ENCODE measurements at places on chromosomes 4 and X. TPM values are rescaled to one million over a fixed set of nuclear protein-coding genes. Genes with fewer than 3 reads are reported as not detected.

DNA sequence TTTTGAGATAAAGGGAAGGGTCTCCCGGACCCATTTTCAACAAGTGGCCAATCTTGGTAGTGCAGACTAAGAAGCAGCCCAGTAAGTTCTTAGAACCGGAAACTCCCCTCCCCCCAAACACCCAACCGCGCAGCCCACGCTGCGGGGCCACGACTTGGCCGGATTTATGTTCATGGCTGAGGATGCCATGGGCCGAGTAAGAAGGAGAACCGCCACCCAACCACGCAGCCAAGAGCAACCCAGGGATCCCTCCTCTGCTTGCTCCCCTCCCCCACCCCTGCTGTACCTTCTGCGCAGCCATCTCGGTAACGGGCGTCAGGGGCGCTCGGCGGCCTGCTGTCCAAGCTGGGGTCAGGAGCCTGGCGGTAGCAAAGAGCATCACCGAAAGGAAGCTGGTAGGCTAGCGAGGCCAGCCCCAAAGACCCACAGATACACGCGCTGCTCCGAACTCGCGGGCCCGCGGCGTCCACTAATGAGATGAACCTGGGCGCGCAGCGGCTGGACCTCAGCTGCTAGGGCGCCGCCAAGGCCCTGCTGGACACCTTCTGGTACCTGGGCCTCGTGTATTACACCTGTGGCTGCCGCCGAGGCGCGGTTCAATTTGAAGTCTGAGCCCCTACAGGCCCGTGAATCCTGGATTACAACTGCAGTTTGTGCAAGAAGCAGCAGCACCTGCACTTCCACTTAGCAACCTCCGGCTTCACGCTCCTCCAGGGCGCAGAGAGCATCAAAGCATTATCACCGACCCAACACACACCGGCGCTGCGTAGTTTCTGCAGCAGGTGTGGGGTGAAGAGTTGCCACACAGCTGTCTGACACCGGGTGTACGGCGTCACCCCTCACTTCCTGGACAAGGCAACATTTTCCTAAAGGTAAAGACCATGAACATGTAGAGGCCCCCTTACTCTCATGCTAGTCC, 63.4 kb downstream of the NUDT10 start:
- H3K4me3 ChIP-seq = peak overlapping the region; percentile 84
- no peaks in the 10 kb centered on the region for H3K27me3 ChIP-seq
- H3K36me3 ChIP-seq = peaks cover 4% of the 10 kb centered on the region
- peaks cover 5% of the 10 kb centered on the region for H3K4me1 ChIP-seq

DNA sequence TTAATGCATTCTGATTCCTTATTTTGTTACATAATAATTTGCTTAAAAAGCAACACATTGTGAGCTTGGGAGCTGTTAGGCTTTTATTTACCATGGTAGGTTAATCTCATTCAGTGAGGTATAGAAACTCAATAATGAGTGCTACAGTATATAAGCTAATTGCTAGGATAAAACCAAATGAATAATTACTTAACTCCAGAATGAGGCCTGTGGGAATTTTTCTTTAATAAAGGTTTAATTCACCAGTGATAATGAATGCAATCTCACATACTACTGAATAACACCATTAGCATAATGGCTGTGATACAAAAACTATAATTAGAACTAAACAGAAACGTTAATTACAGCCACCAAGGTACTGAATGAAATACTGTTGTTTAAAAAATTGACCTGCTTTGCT, 326.3 kb downstream of the IQCM start:
- H3K4me1 ChIP-seq = no peaks in the 10 kb centered on the region
- H3K36me3 ChIP-seq = no peaks in the 10 kb centered on the region
- no peak for DNase-seq
- H3K27me3 ChIP-seq = no peaks in the 10 kb centered on the region
- no peak overlapping the region for H3K4me3 ChIP-seq

DNA sequence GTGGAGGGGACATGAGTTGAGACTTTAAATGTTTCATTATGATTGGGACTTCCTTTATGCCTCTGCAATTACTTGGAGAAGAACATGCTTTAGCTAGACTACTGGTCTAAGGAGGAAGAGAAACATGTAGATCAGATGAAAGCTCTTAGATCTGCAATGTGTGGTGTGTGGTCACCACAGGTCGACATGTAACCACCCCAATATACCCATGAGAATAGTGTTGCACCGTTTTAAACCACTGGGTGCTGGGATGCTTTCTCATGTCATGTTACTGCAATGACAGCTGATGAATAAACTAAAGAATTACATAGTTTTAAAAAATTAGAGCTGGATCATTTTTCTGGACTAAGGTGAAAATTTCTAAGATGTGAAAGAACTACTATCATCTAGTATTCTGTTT, 1039.7 kb downstream of the RAPGEF2 start:
- H3K36me3 ChIP-seq = no peaks in the 10 kb centered on the region
- H3K4me3 ChIP-seq = no peak overlapping the region
- H3K27me3 ChIP-seq = no peaks in the 10 kb centered on the region
- H3K4me1 ChIP-seq = no peaks in the 10 kb centered on the region
- no peak for DNase-seq
- no peak overlapping the region for H3K27ac ChIP-seq

- peaks cover 50% of the 10 kb centered on the region for H3K4me1 ChIP-seq
- H3K27ac ChIP-seq = no peak overlapping the region
- no peak overlapping the region for H3K4me3 ChIP-seq
- no peaks in the 10 kb centered on the region for H3K27me3 ChIP-seq
Observed at GRCh38 chr4:88614058-88614457, 21.8 kb downstream of the HERC3 start.

- H3K4me1 ChIP-seq = no peaks in the 10 kb centered on the region
- DNase-seq = no peak
- H3K27me3 ChIP-seq = no peaks in the 10 kb centered on the region
- no peak overlapping the region for H3K4me3 ChIP-seq
- no peak overlapping the region for H3K27ac ChIP-seq
Observed at GRCh38 chrX:105317117-105317516, 96.6 kb upstream of the TEX13A start.

DNA sequence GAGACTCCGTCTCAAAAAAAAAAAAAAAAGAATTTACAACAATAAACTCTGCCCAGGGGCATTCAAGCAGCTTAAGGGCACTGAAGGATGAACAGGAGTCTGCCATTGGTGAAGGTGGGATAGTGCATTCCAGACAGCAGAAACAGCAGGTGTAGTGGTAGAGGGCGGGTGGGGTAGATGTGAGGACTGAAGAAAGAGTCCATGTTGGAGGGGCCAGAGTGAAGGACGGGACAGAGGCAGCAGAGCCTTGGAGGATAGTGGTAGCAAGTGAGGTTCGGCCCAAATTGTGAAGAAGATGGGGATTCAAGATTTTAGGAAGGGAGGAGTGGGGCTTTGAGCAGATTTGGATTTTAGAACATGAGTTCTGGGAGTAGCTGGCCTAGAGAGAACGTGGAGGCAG, 75.7 kb downstream of the MED28 start:
- H3K4me3 ChIP-seq = no peak overlapping the region
- no peaks in the 10 kb centered on the region for H3K36me3 ChIP-seq
- DNase-seq = no peak
- no peaks in the 10 kb centered on the region for H3K27me3 ChIP-seq

DNA sequence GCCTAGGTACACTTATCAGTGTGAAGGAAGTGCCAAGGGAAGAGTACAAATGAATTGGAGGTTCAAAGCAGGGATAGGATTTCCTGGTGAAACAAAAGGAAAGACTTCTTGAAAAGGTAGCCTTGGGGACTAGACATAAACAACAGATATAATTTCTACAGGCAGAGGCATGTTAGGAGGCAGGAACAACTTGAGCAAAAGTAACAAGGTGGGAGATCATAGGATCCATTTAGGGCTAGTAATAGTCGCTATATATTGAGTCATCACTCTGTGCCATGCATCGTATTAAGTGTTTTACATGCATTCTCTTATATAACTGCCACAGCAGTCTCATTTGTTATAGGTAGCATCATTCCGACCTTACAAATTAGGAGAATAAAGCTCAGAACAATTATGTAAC, 98.3 kb upstream of the EOLA2 start:
- H3K27ac ChIP-seq = no peak overlapping the region
- peaks cover 19% of the 10 kb centered on the region for H3K27me3 ChIP-seq
- H3K4me1 ChIP-seq = no peaks in the 10 kb centered on the region
- no peak overlapping the region for H3K4me3 ChIP-seq
- no peaks in the 10 kb centered on the region for H3K36me3 ChIP-seq
- no peak for DNase-seq

Gene DMRTC1B
- total RNA-seq = not detected
